Ovary (tissue), 10 donors: ENCODE measurements at places on chromosomes 5 and 9. TPM values are rescaled to one million over a fixed set of nuclear protein-coding genes. Genes with fewer than 3 reads are reported as not detected.
A peak's percentile ranks its signal among the peaks of the same experiment; 100 is the strongest.

DNA sequence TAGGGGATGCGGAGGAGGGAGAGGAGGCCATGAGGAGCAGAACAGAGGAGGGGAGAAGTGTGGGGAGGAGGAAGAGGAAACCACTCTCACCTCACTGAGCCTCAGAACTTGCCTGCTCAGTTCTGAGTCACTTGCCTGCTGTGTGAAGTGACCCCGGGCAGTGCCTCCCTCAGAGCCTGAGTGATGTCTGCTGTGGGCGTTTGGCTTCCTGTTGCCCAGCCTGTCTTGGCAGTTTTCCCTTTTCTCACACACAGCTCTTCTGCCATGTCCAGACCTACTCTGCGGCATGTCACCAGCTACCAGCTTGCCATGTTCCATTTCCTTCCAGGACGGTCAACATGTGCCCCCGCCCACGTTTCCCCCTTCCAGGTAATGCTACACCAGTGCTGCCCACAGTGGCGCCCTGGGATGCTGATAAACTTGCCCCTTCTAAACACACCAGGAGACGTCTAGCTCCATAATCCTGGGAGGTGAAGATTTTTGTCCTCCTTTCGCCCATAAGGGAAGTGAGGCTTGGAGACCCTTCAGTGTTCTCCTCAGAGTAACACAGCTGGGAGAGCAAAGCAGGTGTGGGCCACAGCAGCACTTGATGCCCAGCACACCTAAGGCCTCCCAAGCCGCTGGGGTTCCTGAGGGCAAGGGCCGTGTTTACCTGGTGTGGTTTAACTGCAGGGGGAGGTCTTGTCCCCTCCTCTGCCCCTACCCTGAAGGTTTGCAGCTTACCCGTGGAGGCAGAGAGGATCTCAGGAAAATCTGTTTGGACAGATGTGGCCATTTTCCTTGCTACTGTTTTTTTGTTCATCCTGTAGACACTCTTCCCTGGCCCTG, 63.8 kb upstream of the RNF130 start:
- peak; percentile 7 for DNase-seq

DNA sequence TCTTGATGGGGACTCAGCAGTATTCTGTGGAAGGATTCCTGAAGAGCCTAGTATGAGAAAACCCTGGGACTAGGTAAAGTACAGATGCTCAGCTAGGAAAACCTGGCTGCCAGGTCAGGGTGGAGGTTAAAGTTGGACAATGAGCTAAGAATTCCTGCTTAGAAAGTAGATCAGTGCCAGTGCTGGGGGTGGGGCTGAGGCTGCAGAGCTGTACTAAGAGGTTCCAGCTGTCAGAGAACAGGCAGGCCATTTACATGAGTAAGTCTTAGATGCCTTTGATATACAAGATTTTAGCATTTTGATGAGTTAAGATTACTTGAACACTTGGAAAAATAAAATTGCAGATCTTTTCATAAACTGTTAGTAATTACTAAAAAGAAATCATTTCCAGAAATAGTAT, 332.3 kb upstream of the NUDT12 start:
- no peak for DNase-seq

GRCh38 chr9:123426406-123426805, 70.4 kb downstream of the CRB2 start:
- DNase-seq = no peak

DNA sequence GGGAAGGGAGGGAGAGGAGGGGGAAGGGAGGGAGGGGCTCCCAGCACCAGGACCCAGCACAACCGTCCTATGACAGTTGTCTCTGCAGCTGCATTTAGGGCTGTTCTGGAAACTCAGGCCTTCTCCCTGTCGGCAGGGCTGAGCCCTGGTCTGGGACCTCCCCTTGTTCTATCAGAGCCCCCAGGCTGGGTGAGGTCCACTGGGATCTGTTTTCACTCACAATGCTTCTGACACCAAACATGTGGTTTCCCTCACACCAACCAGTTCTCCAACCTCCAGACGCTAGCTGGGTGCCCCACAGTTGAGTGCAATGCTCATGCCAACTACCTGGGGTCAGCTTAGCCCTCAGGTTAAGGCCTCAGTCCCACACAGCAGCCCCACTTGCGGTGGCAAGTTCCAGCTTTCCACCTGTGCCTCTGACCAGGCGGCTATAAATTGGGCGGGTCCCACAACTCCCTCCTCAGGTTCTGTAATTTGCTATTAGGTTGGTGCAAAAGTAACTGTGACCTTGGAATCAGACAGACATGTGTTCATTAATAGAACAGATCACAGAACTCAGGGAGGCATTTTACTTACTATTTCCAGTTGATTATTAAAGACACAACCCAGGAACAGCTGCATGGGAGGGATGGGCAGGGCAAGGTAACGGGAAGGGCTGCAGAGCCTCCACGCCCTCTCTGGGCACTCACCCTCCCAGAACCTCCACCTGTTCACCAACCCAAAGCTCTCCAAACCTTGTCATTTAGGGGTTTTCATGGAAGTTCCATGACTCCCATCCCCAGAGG, 13.5 kb downstream of the ADAMTS2 start:
- no peak for DNase-seq

Gene EQTN
- 1.1 TPM for total RNA-seq

Gene CCNI2
- total RNA-seq = 1.4 TPM

GRCh38 chr5:104708027-104708426, 1145.4 kb upstream of the NUDT12 start:
- DNase-seq = no peak

- DNase-seq = no peak
Measured at GRCh38 chr9:91786132-91786896, 163.7 kb downstream of the ROR2 start.

DNA sequence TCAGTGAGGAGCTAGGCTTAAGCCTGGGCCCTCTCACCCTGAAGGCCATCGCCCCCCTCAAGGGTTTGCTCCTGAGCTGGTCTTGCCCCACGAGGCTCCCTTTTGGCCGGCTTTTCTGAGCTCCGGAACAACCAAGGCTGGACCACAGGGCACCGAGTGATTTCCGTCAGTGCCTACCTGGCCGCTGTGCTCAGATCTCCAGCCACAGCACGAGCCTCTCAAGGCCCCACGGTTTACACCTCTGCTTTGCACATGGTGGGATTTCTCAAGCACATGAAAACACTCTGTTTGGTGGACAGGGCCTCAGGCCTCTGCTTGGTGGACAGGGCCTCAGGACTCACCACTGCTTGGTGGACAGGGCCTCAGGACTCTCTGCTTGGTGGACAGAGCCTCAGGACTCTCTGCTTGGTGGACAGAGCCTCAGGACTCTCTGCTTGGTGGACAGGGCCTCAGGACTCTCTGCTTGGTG, 15.8 kb downstream of the CLPTM1L start:
- DNase-seq = no peak

DNA sequence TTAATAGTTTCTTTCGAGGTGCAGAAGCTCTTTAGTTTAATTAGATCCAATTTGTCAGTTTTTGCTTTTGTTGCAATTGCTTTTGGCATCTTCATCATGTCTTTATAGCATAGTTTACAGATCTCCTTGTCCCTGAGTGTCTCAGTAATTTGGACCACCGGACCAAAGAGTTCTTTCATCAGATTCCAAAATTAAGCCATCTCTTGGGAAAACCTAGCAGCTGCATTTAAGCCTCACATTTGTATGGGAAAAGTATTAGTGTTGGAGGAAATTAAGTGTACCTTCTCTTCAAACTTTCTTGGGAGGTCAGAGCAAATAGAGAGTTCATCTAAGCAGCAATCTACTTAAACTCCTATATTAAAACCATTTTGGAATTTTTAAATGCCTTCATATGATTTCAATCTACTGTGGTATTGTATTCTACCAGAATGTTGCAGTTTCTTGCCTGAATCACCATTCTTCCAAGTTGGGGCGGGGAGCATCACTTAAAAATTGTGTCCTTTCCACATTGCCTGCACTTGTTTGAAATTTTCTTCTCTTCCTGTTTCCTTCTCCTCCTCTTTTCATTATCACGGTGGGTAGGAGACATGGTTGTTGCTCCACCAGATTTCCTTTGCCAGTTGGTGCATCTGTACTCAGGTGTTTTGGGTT, 97.3 kb upstream of the DAB2 start:
- DNase-seq = no peak

Gene CMYA5
- 41.5 TPM for total RNA-seq

GRCh38 chr5:96855031-96855872, 21.0 kb upstream of the ERAP2 start:
- DNase-seq = no peak

DNA sequence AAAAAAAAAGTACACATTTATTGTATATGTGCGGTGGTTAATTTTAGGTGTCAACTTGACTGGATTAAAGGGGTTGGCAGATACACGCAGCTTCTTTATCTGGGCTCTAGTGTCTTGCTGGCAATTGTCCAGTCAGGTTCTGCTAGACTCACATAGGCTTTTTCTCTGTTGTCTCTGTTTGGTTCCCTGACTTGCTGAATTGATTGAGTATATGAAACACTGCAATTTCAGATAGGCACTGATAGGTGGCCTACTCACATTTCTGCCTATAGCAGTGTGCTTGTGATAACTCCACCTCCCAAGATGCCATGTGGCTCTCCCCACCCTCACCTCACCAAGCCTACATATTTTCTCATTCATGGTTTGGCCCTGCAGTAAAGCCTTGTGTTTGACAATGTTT, 52.5 kb downstream of the AOPEP start:
- DNase-seq = no peak

DNA sequence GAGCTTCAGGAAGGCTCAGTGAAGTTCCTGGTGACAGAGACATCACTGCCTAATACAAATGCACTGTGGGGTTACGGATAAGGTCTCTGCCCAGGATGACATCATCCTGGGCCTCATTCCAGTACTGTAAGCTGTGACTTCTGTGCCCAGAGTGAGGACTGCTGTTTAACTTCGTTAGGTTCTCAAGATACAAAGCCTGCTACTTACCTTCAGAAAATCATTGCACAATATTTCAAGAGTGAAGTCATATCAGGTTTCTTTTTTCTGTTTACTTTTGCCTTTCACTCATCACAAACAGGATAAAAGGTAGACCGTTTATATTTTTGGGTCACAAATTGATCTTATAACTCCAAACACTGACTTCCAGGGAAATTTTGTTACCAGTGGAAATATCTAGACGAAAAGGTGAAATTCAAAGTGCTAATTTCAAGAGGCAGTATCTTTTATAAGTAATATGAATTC, 241.2 kb downstream of the PIK3R1 start:
- DNase-seq = no peak

Gene FOCAD
- 39.2 TPM for total RNA-seq

Gene ZDHHC11B
- total RNA-seq = 8.0 TPM

Gene C5orf52
- not detected for total RNA-seq

Gene KIF4B
- not detected for total RNA-seq

Gene DIPK1B
- total RNA-seq = 17.7 TPM

DNA sequence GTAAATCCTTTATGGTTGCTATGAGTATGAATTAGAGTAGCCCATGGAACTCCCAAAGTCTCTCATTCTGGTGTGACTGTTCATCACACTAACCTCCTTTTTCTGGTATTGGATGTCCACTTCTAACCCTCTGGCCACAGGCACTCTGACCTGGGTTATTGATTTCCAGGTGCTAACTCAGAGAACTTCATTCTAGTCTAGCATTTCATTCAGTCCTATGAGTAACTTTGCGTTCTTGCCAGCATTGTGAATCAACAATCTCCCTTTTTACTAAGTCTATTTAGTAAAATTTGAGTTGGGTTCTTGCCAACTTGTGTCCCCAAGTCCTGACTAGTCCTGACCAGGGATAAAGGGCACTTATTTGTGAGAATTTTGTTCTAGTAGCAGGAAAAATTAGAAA, 103.5 kb downstream of the SNX18 start:
- no peak for DNase-seq

GRCh38 chr5:166963596-166963995, 1327.8 kb upstream of the WWC1 start:
- DNase-seq = no peak

DNA sequence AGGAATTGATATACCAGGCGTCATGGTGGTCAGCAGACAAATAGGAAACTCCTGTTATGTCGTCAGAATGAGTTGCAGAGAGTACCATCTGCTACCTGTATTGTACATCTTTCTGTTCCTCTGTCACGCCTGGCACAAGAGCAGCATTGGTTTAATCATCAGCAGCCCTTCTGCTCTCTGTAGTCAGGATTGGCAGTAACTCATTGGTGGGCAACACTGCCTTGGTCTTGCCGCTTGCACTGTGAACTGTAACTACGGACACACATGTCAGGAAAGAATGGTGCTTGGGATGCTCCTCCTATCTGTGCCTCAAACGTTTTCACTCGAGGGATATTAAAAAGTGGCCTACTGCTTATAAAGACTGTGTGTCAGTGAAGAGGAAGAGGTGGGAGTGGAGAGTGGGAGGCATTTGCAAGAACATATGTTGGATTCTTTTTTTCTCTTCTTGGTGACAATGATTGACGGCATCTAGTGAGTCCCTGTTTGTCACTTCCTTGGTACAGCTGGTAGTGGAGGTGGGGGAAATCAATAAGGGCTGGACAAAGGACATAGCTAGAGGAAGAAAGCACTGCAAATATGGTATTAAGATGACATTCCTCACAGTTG, 76.6 kb downstream of the F2RL2 start:
- DNase-seq = no peak

Gene DMRT2
- not detected for total RNA-seq

Gene GZMA
- total RNA-seq = 0.92 TPM
